ENCODE measurements at places on chromosomes 2 and 18.

- DNase-seq = no peak
Measured at GRCh38 chr2:66570471-66570870, 135.5 kb downstream of the MEIS1 start.

- DNase-seq = no peak
Measured at GRCh38 chr2:240363746-240364581, 71.5 kb upstream of the GPC1 start.

GRCh38 chr2:4110273-4110672 is 406.9 kb downstream of the DCDC2C start:
- no peak for DNase-seq

DNA sequence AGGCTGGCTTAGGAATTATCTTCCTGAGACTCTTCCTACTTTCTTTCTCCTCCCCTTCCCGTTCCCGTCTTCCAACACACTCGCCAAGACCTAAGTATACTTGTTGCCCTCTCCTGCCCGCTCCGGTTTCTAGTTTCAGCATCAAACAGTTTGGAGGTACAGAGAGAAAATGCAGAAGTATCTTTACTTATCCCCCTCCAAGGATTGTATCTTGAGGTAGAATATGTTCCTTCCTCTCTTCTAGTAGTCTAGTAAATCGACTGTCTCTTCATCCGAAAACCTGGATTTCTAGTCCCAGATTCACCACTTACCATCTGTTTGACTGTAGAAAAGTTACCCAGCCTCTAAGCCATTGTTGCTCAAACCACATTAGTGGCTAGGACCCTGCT is 755 bp downstream of the EIF4E2 start:
- no peak for DNase-seq

- DNase-seq = no peak
Measured at GRCh38 chr2:12616456-12617156, 100.1 kb upstream of the TRIB2 start.

GRCh38 chr2:33552758-33553461 is 46.2 kb downstream of the FAM98A start:
- no peak for DNase-seq

GRCh38 chr2:100877555-100877954 is 57.6 kb downstream of the NPAS2 start:
- DNase-seq = no peak

- DNase-seq = no peak
Measured at GRCh38 chr2:168172071-168172470, 75.3 kb downstream of the STK39 start.

DNA sequence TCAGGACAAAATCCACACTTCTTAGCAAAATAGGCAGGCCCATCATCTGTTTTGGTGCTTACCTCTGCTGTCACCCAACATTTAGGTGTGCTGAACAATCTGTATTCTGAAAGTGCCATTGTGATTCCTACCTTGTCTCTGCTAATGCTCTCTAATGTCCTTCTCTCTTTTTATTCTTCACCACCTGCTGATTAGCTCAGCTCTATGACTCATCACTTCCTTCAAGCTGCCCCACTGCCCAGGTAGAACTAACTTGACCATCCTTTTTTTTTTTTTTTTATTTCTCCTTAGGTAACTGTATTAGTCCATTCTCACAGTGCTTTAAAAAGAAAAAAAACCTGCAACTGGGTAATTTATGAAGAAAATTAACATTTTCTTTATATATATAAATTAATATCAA is 478.7 kb upstream of the POU3F3 start:
- DNase-seq = no peak
